Large intestine (tissue), 12 donors: ENCODE measurements at places on chromosomes 4 and X. TPM values are rescaled to one million over a fixed set of nuclear protein-coding genes. Genes with fewer than 3 reads are reported as not detected.

- DNase-seq, result no peak
Observed at GRCh38 chrX:56382278-56382677, 150.1 kb downstream of the KLF8 start.

GRCh38 chrX:131217989-131218388 is 71.1 kb downstream of the IGSF1 start:
- DNase-seq, result peak; percentile 69

- no peak for DNase-seq
Observed at GRCh38 chr4:78558410-78558809, 6.8 kb downstream of the ANXA3 start.

BMPR1B gene
- polyA plus RNA-seq, result 1.2 TPM

GPM6B gene
- polyA plus RNA-seq, result 11.5 TPM
